ENCODE measurements at places on chromosomes 4 and X.

GRCh38 chr4:74487771-74488170 is 42.8 kb downstream of the AREG start:
- no peak for DNase-seq

- DNase-seq: no peak
Measured at GRCh38 chr4:57443787-57444186, 333.6 kb upstream of the IGFBP7 start.

- DNase-seq: no peak
Measured at GRCh38 chr4:88697141-88697540, 488 bp downstream of the NAP1L5 start.

DNA sequence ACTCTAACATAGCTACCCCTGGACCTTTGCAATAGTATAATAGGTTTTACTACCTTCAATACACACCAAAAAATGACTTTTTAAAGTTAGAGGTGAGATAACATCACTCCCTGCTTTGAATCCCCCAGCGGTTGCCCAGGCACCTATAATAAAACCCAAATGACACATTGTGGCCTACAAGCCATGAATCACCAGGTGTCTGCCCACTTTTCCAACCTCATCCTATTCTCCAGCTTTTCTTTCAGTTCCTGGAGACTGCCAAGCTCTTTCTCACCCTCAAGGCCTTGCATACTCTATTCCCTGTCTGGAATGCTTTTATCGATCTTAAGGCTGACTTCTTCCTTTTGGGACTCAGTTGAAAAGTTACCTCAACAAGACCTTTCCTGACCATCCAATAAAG is 16.4 kb upstream of the PRSS48 start:
- no peak for DNase-seq

DNA sequence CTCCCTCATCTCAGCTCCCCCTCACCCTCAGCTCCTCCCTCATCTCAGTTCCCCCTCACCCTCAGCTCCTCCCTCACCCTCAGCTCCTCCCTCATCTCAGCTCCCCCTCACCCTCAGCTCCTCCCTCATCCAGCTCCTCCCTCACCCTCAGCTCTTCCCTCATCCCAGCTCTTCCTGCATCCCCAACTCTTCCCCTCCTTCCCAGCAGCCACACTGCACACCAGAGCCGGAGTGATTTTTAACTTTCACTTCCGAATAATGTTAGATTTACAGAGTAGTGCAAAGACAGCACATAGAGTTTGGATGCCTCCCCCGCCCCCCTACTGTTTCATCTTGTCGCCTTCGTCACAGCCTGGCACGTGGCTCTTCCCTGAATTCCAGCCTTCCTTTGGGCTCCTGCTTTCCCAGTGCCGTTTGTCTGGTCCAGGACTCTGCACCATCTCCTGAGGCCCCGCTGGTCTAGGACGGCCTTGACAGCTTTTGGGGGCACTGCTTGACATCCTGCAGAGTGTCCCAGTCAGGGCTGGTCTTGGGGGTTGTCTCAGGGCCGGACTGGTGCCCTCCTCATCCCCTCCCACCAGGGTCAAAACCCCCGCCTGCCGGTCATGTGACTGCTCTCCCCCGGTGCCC is 110.2 kb downstream of the FAM53A start:
- DNase-seq: no peak

DNA sequence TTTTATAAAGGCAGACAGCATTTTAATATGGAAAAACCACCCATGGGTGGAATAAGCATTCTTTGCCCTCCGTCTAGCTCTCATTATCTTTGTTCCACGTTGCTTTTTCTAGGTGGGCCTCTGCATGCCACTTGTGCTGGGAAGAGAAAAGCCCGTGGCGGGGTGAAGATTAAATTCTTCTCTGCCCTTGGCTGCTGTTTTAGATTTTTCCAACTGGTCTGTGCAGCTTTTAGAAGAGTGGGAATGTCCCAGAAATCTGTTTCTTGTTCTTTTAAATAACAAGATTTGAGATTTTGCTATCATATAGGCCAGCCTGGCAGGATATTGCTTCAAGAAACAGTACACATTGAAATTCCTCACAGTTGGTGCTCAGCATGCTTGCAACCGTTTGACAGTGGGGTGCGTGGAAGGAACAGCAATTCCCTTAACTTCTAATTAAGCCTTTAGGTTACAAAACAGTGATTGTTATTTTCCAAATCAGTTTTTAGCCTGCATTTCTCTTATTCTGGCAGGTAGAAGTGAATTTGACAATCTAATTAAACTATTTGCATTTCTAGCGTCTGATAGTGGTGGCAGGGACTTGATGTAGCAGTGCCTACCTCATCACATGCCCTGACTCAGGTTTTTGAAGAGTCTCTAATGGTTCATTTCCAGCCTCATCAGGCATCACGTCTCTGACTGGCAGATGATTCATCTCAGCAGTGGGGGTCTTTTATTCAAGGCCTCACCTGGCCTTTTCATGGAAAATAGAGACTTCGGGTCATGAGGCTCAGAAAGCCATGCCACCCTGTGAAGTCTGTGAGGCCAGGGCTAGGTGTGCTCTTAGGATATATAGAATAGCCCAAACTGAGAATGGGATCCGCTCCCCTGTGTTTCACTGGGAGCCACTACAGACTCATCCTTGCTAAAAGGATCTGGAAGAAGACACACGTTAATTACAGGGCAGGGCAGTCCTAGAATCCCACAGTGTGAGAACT is 50.8 kb downstream of the PPEF1 start:
- DNase-seq: no peak

DNA sequence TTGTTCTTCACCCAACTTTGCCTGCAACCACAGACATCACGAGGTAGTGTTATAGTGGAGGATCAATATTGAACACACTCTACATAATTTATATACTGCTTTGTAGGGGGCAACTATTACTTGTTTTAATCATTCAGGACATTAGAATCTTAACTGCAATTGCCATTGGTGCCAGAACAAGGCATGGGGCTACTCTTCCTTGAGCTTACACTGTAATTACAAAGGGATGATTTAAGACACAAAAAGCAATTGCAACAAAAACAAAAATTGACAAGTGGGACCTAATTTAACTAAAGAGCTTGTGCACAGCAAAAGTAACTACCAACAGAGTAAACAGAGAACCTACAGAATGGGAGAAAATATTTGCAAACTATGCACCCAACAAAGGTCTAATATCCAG is 24.0 kb upstream of the DDX53 start:
- no peak for DNase-seq

DNA sequence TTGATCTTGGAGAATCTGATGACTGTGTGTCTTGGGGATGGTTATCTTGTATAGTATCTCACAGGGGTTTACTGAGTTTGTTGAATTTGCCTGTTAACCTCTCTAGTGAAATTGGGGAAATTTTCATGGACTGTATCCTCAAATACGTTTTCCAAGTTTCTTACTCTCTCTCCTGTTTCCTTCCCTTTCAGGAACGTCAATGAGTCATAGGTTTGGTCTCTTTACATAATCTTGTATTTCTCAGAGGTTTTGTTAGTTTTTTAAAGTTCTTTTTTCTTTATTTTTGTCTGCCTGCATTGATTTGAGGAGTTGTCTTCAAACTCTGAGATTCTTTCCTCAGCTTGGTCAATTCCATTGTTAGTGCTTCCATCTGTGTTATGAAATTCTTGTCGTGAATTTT is 227.7 kb upstream of the GPRIN3 start:
- DNase-seq: no peak

DNA sequence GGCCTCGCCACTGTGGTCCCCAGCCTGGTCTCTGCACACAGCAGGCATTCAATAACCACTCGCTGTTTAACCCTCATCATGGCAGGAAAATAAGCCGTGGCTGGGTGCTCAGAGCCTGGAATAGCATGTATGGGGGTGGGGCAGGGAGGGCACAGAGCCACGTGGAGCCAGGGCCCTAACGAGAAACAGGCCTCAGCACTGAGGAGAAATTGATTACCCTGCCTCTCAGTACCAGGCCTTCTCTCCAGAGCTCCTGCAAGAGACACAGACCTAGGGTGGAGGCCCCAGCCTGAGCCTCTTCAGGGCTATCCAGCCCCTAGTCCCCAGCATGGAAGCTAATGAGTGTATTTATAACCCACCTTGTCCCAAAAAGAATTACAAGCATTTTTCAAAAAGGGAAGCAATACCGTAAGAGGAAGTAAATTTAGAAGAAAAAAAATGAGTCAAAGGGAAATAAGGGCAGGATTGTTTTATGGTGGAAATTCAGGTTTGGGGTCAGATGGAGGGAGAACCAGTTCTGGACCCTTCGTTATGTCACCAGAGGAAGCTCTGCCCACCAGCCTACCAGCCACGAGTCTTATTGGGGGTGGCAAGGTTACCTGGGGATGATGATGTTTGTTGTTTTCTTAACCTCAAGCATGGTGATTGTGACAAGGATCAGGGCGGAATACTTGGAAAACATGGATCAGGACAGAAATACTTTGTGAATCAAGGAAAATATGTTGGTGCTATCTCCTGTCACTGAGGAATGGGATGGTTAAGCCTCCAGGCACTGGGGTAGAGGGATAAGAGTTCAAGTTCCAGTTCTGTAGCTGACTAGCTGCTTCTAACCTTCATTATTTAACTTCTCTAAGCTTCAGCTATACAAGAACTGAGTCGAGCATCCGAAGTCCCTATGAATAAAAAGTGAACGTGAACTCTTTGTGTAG is 101.9 kb upstream of the RBPJ start:
- DNase-seq: peak; percentile 16

DNA sequence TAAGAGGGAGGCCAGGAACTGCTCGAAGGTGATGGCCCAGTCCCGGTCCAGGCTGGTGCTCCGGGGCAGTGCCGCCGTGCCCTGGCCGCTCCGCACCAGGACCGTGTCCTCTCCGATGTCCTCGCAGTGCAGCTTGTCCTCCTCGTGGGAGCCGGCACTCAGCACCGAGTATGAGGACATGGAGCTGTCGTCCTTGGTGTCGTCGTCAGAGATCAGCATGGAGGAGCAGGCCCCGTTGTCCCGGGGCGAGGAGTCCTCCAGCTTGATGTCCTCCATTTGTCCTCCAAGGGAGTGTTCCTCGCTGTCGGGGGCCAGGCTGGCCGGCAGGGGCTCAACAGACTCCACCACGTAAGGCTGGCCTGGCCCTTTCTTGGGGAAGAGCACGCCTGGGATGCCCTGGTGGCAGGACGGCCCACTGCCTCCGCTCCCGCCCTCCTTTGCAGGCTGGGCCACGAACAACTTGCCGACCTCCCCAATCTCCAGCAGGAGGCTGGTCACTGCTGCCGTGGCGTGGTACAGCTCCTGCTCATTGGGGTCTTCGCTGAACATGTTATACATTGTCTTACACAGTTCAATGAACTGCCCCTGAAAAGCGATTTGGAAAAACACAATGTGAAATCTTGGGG is 53.7 kb upstream of the UCP1 start:
- no peak for DNase-seq

DNA sequence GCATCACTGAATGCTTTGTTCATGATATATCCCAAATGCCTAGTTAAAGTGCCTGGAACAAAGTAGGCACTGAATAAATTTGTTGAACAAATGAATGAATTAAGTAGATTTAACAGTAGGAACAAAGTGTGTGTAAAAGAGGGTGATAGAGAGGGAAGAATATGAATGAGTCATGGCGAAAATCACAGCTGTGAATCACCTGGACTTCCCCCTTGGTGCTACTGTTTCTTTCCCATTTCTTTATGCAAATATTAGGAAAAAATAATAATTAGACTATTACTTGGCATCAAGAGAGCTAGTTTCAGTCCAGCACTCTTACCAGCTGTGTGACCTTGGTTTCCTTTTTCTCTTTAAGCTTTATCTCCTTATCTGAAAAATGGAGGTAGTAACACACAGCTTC is 9.2 kb downstream of the SPIN3 start:
- no peak for DNase-seq

DNA sequence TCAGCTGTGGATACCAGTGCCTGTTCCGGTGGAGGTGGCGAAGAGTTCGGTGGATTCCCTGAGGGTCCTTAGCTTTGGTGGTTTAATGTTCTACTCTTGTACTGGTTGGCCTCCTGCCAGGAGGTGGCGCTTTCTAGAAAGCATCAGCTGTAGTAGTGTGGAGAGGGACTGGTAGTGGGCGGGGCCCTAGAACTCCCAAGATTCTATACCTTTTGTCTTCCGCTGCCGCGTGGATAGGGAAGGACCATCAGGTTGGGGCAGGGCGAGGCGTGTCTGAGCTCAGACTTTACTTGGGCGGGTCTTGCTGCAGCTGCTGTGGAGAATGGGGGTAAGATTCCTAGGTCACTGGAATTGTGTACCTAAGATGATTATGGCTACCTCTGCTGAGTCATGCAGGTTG is 390.3 kb downstream of the FAM47A start:
- no peak for DNase-seq

GRCh38 chr4:184722798-184723197 is 11.1 kb downstream of the CENPU start:
- DNase-seq: no peak

Measured in GM20000 (cell line).